ENCODE measurements at places on chromosomes 2 and 18. TPM values are rescaled to one million over a fixed set of nuclear protein-coding genes. Genes with fewer than 3 reads are reported as not detected.

The DRC1 gene
- total RNA-seq, result not detected

- no peak for DNase-seq
Observed at GRCh38 chr2:96157649-96158553, 12.7 kb upstream of the DUSP2 start.

DNA sequence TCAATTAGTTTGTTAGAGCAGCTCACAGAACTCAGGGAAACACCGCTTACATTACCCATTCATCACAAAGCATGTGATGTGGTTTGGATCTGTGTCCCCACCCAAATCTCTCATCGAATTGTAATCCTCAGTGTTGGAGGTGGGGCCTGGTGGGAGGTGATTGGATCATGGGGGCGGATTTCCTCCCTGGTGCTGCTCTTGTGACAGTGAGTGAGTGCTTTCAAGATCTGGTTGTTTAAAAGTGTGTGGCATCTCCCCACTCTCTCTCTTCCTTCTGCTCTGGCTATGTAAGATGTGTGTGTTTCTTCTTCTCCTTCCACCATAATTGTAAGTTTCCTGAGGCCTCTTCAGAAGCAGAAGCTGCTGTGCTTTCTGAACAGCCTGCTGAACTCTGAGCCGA lies 63.5 kb upstream of the AGPS start:
- DNase-seq, result no peak

- DNase-seq, result no peak
Observed at GRCh38 chr2:237128026-237128703, 42.5 kb downstream of the COPS8 start.

GRCh38 chr18:55097456-55098170 lies 138.4 kb upstream of the CCDC68 start:
- no peak for DNase-seq

The ACTR2 gene
- 70.0 TPM for total RNA-seq

All from vagina (tissue), 2 donors.